ENCODE measurements at places on chromosomes 4 and X.

GRCh38 chrX:18984381-18985185, 669 bp upstream of the PHKA2 start:
- DNase-seq = peak; percentile 86

- DNase-seq = no peak
These were observed at the start of gene SMIM31 for GRCh38 chr4:164753873-164754488. Gene SMIM31, plus strand, starts transcription at chr4:164754131. Its CDS starts 16,313 bp downstream, at chr4:164770444.

- DNase-seq = no peak
These were observed 98.2 kb upstream of the FAM9B start for GRCh38 chrX:9132036-9132638.

GRCh38 chrX:24097741-24098260, 43.0 kb downstream of the EIF2S3 start:
- no peak for DNase-seq

- no peak for DNase-seq
These were observed 64.5 kb upstream of the WDR1 start for GRCh38 chr4:10180927-10181744.

- DNase-seq = no peak
These were observed 24.7 kb upstream of the HERC3 start for GRCh38 chr4:88567591-88567990.
